ENCODE measurements at places on chromosomes 4 and X.

DNA sequence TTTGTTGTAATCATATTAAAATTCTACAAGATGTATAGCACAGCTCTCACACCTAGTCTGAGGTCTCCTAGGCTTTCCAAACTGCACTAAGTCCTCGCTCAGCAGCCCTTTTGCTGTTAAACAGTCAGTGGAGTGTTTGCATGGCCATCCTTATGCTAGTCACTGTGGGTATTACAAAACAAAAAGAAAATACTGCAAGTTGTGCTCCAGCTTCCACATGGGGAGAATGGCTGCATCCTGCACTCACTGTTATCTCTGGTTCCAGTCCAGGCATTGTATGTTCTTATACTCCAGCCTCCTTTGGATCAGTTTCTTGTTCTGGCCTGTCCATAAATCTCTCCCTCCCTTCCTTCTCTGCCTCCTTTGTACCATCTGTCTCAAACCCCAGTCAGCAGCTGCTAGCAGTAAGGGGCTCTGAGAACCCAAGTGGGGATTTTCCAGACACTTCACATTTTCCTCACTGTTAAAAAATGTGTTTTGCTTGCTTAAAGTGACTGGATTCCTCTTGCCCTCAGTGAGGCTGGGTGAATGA lies 38.5 kb upstream of the BMP15 start:
- DNase-seq = no peak

DNA sequence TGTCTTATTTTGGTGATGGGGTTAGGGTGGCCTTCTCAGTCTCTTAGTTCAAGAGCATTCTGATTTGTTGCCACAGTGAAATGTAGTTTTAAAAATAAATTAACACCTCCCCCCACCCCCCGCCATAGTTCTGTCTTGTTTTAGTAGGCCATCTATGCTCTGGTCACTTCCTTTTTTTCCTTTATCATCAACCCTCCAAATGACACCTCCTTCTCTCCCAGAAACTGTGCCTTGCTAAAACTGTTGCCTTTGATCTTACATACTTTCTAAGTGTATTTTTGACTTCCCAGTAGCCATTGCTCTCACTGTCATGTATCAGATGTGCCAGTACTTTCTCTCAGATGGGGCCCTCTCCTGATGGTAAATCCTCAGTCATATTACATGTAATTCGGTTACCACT lies 14.5 kb upstream of the NDUFC1 start:
- DNase-seq = no peak

DNA sequence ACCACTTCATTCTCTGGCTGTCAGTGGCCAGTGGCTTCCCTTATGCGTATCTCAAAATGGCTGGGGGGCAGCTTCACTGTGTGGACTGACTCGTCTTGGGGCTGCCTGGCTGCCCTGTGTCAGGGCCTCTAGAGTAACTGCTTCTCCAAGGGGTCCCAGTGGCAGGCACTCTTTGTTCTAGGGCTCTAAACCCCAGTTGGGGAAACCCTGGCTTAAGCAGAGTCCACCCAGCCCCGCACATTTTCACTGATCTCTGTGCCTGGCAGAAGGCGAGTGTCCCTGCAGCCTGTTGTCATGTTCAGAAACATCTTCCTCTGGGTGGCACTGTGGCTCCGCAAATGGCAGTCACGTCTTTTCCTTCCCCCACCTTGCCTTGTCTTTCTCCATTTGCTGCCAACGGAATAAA lies 59.7 kb downstream of the NBDY start:
- no peak for DNase-seq

DNA sequence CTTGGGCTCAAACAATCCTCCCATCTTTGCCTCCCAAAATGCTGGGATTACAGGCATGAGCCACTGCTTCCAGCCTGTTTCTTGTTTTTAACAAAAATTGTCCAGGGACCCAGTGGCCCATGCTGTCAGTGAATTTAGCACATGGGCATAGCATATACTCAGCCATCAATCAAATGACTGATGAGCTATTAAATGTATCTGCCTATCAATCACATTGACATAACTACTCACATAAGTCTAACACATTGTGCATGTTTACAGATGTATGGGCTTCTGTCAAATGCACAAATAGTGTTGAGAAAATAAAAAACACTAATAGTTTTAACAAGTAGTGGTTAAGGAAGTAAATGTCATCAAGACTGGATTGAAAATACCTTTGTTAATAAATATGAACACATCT lies 249.4 kb downstream of the COX18 start:
- DNase-seq = no peak

DNA sequence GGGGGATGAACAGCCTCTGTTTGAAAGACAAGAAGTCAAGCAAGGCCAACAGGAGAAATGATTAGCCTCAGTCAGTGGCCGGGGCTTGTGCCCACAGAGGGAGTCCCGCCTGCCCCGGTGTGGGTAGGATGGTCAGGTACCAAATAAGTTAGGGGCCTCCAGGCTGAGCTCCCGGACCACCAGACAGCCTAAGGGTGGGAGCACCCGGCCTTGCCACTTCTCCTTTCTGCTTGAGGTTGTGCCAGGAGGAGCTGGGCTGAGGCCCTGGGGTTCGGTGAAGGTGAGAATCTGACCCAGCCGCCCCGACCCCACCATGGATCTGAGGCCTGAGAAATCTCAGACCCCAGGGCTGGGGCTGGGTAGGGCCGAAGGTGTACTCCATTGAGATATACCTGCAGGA lies 48.8 kb downstream of the EFNB1 start:
- no peak for DNase-seq

GRCh38 chr4:85741921-85742591 lies 267.1 kb downstream of the ARHGAP24 start:
- no peak for DNase-seq

GRCh38 chrX:39195156-39195555 lies 393.9 kb downstream of the MID1IP1 start:
- no peak for DNase-seq

- DNase-seq = no peak
These were observed 50.9 kb downstream of the CORIN start for GRCh38 chr4:47786958-47787370.

DNA sequence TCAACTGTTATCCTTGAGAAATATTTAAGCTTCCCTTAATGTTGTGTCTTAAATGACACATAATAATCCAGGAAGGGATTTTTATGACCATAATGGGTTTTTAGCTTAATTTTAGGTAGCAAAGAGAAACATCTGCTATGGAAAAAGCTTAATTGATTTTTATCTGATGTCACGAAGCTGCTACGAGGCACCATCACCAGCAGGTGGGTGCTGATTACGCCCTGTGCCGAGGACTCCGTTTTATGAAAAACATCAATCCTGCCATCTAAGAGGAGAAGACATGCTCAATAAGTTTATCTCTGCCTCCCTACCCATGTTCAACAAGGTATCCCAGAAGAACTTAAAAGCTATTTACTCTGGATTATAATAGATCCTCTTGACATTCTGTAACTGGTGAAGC lies 280.6 kb upstream of the ZFP42 start:
- no peak for DNase-seq

DNA sequence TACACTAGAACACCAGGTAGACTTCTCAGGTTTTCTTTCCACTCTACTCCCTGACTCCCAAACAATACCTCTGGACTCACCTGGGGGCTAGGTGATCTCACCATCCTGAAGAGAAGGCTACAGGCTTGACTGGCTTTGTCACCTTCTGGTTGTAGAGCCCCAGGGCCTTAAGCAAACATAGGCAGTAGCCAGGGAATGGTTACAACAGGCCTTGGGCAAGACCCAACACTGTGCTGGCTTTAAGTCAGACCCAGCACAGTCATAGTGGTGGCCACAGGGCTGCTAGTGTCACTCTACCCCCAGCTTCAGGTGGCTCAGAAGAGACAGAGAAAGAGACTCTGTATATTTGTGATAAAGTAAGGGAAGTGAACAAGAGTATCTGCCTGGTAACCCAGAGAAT lies 118.1 kb upstream of the EMCN start:
- DNase-seq = no peak

DNA sequence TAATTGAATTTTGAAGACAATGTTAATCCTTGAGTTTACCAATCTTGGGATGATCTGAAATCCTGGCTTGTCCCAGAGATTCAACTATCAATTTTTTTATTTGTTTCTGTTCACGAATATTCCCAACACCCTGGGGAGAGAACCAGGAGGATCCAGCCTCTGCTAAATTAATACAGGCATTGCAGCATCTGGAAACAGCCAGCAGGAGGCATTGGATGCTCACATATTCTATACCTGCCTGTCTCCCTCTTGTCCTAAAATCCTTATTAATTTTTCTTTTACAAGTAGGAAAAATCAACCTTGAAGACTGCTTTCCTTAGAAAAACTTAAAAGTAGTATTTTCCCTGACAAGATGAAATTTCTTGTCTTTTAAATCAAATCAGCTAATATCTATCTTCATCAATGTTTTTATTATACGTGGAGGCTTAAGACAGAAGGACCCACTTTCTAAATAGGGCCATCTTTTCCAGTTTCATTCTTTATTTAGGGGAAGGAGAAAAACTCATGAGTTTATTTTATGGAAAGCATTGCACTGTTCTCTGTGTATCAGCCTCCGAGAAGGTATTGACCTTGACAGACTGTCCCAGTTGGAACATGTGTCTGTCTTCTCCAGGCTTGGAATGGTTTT lies 102.4 kb downstream of the CLNK start:
- no peak for DNase-seq

DNA sequence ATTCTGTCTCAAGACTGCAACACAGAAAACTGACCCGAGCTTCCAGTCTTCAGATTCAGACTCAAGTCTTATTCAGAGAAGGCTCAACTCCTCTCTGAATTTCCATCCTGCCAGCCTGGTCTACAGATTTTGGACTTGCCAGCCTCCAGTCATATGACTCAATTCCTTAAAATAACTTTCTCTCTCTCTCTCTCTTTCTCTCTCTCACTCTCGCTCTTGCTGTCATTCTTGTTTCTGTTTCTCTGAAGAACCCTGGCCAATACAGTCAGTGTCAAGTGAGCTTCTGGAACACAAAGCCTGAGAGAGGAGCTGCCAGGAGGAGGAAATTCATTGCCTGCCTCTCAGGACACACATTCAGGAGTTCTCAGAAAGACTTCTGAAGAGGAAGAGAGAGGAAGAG lies 154.9 kb downstream of the PARM1 start:
- DNase-seq = no peak

- DNase-seq = no peak
These were observed 6.9 kb upstream of the ARMCX4 start for GRCh38 chrX:101478366-101478765.

DNA sequence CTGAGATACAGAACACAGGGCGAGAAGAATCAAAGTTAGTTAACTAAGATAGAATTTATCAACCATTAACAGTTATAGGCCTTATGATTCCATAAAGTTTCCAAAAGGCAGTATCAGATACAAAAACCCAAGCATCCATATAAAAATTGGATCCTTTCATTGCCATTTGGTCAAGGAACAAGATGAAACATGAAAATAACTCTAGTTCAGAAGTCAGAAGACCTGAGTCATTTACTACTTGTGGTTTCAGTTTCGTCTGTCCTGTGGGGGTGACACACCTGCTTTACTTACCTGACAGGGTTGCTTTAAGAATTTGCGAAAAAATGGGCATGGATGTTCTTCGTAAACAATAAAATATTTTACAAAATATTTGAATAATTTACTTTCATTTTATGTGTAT lies 130.8 kb downstream of the ANAPC10 start:
- DNase-seq = no peak

DNA sequence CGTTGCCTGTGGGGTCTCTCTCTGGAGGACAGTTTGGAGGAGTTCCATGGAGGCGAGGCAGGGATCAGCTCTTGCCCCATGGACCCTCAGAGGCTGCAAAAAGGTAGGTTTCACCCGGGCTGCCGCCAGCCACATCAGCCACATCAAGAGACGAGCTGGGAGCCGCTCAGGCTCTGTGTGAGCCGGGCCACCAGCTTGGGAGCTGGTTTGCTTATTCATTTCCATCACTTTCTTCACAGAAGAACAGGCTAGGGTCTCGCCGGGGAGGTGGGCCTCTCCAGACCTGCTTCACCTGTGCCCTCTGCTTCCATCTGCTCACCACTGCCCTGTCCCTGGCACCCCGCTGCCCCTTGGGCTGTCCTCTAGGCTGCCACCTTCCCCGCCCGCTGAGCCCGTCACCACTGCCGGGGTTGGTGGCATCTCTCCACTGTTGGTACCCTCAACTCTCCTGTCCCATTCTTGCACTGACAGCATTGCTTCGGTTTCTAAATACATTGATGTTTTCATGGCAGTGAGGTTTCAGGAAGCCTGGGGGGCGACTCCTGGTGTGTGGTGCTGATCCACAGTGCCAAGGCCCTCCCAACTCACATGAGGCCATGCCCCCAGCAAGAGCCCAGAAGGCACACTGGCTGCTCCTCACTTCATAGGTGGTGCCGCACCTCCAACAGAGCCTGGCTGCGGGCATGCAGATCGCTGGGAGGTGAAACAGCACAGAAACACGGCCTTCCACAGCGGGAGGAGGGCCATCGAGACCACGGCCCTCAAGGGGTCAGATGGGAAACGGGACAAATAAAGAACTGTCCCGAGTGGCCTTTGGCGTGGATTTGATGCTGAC lies 4.5 kb upstream of the TREX2 start:
- DNase-seq = no peak

- no peak for DNase-seq
These were observed 10.3 kb downstream of the XPNPEP2 start for GRCh38 chrX:129749069-129749468.

GRCh38 chrX:96361844-96362243 lies 322.8 kb upstream of the DIAPH2 start:
- DNase-seq = no peak

DNA sequence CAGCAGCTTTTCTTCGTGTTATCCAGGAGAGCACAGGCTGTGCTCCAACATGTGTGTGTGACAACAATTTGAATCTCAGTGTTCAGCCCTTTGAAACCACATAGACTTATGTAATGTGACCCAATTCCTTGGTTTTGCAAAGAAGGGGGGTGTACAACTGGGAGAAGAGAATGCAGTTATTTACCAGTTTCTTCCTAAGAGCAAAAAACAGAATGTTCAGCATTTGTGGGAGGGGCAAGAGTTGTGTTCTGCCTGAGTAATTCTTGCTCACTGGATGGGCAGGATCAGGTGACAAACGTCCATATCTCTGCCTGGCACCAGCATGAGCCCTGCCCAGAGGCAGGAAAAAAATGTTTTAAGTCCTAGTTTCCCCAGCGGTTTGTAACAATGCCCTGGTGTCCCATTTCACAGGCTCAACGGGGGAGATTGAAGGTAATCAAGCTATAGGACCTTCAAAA lies 72.0 kb downstream of the PRPS1 start:
- no peak for DNase-seq

Measured in bone marrow (tissue), 2 donors.